ENCODE measurements at places on chromosomes 16 and 17. TPM values are rescaled to one million over a fixed set of nuclear protein-coding genes. Genes with fewer than 3 reads are reported as not detected.
A peak's percentile ranks its signal among the peaks of the same experiment; 100 is the strongest.

The KRT33A gene
- not detected for total RNA-seq

The MYO15A gene
- total RNA-seq, result 1.6 TPM

The HAS3 gene
- 2.3 TPM for total RNA-seq

The PLA2G10 gene
- not detected for total RNA-seq

The SLC2A4 gene
- not detected for total RNA-seq

The GPR179 gene
- not detected for total RNA-seq

The CLEC10A gene
- 0.54 TPM for total RNA-seq

The CLEC18A gene
- total RNA-seq, result 2.7 TPM

The CSH1 gene
- not detected for total RNA-seq

The CCDC144A gene
- 4.5 TPM for total RNA-seq

The ACSM2A gene
- total RNA-seq, result not detected

The NEUROD2 gene
- total RNA-seq, result not detected

The KRTAP2-2 gene
- not detected for total RNA-seq

GRCh38 chr16:23215435-23215834 is 32.9 kb downstream of the SCNN1G start:
- no peak for DNase-seq

DNA sequence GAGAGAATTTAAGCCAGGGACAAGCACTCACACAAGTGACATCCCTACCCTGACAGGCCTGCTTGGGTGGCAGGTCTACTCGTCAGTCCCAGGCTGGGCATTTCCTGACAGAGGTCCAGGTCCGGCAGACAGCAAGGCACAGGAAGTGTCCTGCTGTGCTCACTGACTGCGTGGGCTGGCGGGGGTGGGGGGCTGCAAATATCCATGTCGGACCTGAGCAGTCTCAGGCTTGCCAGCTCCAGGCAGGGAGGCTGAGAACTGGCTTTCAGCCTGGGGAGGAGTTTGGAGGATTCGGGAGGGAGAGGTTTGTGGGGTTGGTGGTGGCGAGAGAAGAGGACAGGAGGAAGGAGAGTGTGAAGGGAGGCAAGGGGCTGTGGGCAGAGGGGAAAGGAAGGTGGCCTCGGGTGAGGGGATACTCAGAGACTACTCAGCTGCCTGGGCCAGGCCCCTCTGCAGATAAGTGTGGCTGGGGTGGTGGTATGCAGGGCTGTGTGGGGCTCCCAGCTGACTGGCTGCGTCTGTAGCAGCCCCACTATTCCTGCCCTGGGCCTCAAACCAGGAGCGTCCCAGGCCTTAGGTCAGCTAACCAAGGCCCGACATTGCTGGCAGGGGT is 7.8 kb downstream of the HIC1 start:
- DNase-seq, result no peak

DNA sequence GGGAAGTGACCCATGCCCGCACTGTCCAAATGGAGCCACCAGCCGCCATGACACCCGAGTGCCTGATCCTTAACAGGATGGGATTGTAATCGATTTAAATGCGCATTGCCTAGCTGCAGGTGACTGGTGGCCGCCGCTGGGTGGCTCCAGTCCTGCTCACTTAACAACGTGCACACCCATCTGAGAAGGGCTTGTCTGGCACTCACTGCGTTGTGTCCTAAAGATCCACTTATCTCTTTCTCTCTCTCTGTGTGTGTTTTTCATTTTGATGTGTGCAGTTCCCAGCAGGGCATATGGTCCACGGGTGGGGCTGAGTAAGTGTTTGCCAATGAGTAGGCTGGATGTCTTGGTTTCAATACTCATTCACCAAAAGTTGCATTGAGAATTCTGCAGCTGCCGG is 80.6 kb downstream of the IRF8 start:
- no peak for DNase-seq

DNA sequence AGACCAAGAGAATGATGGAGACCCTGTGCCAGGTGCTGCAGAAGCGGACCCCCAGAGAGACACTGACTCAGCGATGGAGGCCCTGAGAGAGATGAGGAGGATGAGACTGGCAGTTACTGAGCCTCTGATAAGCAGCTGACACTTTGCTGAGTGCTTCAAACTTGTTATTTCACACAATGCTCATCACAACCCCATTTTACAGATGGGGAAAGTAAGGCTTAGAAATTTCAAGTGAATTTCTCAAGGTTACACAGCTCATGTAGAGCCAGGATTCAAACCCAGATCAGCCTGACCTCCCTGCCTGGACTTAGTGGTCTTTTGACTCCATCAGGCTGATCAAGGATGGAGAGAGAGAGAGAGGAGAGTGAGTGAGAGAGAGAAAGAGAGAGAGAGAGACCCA is 27.2 kb downstream of the MRM1 start:
- DNase-seq, result no peak

GRCh38 chr16:8099586-8099985 is 490.7 kb downstream of the TMEM114 start:
- DNase-seq, result no peak

GRCh38 chr17:22265807-22266206 is 573.5 kb downstream of the KCNJ18 start:
- no peak for DNase-seq

DNA sequence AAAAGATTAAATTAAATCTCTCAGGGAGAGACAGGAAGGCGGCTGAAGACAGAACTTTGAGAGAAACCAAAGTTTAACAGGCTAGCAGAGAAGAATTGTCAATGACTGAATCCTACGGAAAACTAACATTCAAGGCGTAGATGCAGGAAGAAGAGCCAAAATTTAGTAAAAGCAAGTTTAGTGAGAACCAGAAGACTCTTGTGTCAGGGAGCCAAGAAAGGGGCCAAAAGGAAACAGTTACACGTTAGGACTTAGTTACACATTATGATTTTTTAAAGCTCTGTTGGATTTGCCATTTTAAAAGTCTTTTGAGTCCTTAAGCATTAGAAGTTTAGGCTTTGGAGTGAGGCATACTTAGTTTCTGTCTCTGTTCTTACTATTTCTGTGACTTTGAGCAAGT is 164.6 kb downstream of the CHD9 start:
- no peak for DNase-seq

DNA sequence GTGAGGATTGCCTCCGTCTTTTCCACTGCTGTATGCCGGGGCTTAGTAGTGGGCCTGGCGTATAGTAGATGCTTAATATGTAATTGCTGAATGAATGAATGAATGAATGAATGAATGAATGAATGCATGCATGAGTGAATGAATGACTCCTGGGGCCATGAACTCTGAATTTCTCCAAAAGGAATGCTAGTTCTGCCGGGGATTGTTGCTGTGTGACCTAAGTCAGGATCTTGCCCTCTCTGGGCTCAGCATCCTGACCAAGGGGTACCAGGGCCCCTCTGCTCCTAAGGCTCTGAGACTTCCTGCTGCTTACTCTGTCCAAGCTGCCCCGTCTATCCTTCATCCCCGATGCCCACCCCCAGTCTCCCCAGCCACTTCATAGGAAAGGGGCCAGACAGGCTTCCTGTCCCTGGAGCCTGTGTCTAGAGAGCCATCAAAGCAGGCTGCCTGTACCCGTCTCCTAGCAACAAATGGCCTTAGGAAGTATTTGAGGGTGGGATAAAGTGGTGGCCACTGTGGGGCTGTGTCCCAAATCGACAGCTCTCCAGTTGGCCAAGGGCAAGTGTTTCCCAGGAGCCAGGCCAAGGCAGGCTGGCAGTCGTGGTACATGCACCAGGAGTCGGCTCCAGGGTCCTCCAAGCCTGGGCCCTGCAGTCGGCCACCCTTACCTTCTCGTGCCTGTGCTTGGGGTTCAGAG is 11.6 kb upstream of the MPRIP start:
- no peak for DNase-seq

DNA sequence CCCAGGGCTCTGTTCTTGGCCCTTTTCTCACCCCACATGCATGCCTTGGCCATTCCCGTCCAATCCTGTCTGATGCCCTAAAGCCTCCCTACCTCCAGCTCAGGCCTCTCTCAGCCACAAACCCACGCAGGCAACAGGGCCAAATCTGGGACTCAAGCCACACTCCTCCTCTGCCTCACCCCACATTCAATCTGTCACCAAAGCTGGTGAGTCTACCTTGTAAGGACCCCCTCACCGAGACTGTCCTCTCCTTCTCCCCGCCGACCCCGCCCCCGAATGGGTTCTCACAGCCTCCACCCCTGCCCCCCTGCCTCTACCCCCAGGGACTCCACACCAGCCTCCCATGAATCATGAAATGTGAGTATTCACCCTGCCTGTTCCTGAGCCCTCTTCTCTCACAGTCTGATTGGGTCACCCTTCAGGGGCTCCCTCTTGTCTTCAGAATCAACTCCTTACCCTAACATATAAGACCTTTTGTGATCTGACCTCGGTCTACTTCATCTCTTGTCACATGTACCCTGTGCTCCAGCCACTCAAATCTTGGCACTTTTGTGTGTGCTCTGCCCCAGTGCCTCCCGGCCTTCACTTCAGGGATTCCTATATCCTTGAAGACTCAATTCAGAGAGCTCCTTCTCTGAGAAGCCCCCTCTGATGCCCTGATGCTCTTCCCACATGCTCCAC is 10.7 kb downstream of the EPOP start:
- DNase-seq, result no peak

DNA sequence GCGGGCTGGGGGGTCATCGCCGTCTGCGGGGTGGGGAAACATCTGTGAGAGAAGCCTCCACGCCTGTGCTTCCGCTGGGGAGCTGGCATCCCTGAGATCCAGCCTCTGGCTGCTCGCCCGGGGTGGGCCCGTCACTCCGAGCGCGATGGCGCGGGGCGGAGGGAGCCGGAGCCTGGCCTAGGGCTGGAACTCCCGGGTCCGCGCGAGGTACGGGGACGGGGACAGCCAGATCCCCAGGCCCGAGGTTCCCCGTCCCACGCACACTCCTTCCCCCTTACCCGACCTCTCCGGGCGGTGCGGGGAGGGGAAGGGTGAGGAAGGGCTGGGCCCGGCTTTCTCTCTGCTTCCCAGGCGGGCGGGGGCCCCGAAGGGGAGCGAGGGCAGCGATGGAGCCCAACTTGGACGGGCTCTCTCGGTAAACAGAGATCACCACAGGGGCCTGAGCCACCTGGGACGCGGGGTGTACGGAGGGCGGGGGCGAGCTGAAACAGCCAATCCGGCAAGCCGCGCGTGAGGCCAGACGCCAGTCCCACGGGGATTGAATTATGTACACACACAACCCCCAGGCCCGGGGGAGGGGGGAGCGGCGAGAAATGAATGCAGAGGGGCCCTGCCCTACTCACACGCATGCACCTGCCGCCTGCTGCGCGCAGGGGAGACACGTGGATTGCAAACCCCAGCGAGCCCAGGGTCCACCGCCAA is at the start of gene SLC16A11:
Gene SLC16A11, minus strand, starts transcription at position 596 of the 702 bp plus-strand sequence. Its CDS starts 579 bp downstream, at position 17.
- DNase-seq, result peak; percentile 52

DNA sequence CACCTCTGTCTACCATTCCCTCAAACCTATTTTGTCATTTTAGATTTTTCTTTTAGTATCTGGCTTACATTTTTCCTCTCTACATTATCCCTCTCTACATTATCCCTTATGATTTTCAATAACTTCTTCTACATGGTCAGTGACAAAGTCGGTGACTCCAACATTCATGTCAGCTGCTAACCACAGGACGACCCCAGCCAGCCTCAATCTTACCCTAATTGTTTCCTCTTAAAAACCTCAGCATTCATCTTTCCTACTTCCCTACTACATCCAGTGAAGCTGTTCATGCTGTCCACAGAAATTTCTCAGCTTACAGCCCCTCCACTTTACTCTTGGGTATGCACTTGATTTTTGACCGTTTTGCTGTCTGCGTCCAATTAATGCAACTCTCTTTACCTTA is 8.3 kb downstream of the MYH10 start:
- DNase-seq, result no peak

- no peak for DNase-seq
Measured at GRCh38 chr17:28142305-28142704, 99.8 kb downstream of the NLK start.

DNA sequence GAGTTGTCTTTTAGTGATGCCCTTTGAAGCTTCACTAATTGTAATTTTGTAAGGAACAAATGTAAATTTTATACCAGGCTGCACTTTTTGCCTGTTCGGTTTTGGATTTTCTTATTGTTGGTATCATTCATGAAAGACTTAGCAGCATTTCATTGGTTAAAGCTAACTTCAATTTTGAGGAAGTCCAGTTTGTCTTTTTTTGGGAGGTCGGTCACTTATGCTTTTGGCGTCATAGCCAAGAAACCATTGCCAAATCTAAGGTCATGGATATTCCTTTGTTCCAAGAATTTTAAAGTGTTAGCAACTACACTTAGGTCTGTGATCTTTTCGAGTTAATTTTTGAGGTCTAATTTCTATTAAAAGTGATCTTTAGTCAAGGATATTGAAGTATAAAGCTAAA is 77.1 kb downstream of the PRKCA start:
- no peak for DNase-seq

- no peak for DNase-seq
Measured at GRCh38 chr16:28098959-28099945, 35.7 kb upstream of the GSG1L start.

DNA sequence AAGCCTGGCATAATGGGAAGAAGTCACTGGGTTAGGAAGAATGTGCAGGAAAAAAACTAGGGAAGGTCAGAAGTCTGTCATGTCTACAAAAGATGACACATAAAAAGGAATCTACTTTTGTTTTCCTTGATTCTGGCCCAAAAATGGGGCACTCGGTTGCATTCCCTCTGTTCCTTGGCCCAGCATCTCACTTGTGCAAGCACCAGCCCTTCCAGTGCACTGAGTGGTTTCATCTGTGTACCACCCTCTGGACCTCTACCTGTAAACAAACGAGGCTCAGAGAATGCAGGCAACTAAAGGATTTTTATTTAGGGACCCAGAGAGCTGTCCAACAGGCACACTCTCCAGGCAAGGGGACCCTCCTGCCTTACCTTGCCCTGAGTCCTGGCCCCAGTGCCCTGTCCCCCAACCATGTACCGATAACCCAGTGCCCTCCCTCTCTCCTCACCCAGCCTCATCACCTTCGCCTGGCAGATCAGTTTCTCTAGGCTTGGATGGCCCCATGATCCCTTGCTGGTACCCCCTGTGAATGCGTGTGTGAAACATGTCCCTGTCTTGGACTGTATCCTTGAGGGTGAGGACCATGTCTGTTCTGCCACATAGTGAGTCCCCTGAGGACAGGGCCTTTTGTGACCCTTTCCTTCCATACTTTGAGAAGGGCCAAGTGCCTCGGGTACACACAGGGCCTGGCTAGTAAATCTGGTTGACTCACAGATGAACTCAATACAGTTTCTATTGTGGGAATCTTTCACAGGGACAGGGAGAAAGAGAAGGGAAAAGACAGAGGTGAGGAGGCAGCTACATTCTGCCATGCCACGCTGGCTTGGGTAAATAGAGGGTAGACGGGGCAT is 13.3 kb downstream of the NXPH3 start:
- DNase-seq, result no peak

GRCh38 chr17:58328195-58329034 is at the start of gene TSPOAP1:
Gene TSPOAP1, minus strand, starts transcription at chr17:58328795. Its CDS starts 875 bp downstream, at chr17:58327920.
- peak; percentile 68 for DNase-seq

DNA sequence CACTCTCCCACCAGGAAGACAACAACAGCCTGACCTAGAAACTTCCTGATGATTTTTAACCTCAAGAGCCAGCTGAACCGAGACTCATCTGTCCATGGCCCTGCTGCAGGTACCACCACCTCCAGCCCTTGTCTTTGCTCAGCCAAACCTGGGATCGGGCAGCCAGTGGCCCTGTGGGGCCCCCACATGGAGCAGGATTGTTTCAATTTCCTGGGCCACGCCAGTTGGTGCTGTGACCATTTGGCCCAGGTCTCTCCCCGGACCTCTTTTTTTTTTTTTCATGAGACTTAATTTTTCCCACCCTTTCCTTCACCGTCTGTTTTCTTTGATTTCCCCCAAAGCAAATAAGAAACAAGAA is 8.3 kb upstream of the HOXB2 start:
- DNase-seq, result no peak
